Cortex of kidney (tissue), 1 donor: ENCODE measurements at places on chromosomes 11 and 22.

DNA sequence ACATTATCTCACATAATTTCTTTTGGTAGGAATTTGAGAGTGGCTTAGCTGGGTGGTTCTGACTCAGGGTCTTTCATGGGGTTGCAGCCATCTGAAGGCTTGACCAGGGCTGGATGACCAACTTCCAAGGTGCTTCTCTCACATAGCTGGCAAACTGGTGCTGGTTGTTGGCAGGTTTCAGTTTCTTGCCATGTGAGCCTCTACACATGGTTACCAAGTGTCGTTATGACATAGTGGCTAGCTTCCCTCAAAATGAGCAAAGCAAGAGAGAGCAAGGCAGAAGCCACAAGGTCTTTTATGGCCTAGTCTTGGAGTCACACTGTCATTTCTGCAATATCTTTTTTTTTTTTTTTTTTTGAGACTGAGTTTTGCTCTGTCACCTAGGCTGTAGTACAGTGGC lies 4.2 kb upstream of the TFIP11 start:
- DNase-seq, result no peak

DNA sequence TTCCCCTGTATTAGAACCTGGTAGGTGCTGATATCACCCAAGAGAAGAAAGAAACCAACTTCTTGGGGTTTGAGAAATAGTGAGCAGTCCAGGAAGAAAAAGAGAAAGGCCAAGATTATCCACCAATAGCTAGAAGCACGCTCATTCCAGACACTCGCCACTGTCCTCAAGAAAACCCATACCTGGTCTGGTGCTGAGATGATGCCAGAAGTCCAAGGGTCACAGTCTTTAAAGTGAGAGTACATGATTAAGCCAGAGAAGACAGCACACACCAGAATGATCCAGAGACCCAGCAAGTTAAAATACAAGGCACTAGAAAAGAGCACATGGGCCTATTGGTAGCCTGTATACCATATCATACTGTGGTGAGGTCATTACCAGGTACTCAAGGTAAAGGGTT lies 23.6 kb downstream of the SLC5A12 start:
- DNase-seq, result no peak

DNA sequence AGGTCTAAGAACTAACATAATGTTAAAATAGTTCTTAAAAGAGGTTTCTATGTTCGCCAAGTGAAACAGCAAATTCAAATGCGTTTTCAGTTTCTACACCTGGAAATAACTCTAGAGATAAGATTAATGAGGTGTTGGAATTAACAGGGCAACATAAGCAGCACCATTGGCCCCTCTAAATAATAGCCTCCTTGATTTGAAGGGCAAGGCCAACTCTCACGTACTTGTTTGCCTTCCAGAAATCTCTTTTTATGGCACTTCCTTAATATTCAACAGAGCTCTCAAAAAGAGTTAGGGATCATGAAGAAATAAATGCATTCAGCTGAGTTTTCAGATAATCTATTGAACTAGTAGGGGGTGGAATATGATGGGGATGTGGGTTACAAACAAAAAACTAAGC lies 80.9 kb downstream of the AASDHPPT start:
- no peak for DNase-seq

GRCh38 chr11:65026810-65027209 lies 429 bp upstream of the SNX15 start:
- DNase-seq, result no peak

DNA sequence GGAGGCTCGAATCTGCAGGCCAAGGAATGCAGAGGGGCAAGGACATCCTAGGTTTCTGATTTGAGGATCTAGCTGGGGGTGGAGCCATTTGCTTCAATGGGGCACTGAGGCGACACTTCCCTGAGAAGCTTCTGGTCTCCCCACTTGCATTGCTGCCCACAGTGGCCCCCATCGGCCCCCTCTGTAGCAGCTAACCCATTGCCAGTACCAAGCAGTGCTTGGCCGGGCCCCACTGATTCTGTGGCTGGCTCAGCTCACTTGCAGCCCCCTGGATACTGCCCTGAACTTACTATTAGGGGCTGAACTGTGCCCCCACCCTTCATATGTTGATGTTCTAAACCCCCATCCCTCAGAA lies 42.9 kb upstream of the SHISAL1 start:
- DNase-seq, result no peak

GRCh38 chr11:45754261-45754709 lies 50.7 kb upstream of the SLC35C1 start:
- DNase-seq, result no peak

DNA sequence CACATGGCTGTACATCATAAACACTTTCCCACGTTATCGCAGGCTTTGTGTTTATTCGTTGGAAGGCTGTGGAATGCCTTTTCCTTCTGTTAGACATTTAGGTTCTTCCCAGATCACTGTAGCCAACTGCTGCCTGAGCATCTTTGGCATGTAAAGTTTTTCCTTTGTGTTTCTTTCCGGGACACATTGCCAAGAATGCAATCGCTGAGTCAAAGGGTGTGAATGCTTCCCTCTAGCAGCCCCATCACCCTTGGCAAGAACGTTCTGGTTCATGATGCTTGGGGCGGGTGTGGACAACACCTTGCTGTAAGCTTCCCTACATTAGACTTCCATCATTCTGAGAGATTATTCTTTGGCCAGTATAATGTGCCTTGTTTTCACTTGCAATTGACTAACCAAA lies 136.2 kb downstream of the OSBP2 start:
- no peak for DNase-seq

DNA sequence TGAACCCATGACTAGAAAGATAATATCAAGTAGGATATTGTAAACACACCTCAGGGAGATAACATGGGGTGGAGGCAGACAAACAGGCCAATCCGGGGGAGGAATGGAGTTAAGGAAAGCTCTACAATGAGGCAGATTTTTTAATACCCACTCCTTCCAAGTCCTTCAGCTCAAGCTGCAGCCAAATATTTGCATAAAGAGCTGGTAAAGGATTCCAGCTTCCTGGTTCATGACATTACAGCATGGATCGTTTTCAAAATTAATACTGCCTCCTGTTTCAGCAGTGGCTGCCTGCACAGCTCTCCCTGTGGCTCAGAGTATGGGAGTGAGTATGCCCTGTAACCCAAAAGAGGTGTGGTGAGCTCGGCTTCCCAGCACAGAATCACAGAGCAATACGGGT lies 5.1 kb downstream of the POU2AF3 start:
- DNase-seq, result no peak

DNA sequence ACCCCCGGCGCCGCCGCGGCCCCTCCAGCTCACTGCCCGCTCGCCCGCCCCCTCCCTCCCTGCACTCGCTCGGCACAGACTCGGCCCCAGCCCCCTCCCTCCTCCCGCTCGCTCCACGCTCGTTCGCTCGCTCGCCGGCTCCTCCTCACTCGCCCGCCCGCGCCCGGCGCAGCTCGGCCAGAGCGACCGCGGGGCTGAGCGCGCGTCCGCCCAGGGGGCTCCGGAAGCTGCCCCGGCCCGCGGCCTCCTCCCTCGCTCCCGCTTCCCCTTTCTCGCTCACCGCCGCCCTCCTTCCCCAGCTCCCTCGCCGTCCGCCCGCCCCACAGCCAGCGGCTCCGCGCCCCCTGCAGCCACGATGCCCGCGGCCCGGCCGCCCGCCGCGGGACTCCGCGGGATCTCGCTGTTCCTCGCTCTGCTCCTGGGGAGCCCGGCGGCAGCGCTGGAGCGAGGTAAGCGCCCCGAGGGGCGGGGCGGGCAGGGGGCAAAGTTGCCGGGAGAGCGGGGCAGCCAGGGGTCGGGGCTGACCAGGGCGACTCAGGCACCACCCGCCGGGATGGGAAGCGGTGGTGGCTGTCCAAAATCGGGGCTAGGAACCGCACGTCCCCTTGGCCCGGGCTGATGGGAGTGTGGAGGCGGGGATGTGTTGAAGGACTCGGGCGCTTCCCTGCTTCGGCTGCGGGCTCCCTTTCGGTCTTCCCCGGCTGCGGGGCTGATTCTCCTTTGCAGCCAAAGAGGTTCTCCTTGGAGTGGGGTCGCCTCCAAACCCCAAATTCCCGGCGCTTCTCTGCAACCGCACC lies at the start of gene SEZ6L:
Gene SEZ6L, plus strand, starts transcription at position 148 of the 797 bp plus-strand sequence. Its CDS starts 208 bp downstream, at position 356.
- no peak for DNase-seq

- DNase-seq, result no peak
Measured at GRCh38 chr11:104830508-104830907, 67.8 kb downstream of the CASP12 start.

DNA sequence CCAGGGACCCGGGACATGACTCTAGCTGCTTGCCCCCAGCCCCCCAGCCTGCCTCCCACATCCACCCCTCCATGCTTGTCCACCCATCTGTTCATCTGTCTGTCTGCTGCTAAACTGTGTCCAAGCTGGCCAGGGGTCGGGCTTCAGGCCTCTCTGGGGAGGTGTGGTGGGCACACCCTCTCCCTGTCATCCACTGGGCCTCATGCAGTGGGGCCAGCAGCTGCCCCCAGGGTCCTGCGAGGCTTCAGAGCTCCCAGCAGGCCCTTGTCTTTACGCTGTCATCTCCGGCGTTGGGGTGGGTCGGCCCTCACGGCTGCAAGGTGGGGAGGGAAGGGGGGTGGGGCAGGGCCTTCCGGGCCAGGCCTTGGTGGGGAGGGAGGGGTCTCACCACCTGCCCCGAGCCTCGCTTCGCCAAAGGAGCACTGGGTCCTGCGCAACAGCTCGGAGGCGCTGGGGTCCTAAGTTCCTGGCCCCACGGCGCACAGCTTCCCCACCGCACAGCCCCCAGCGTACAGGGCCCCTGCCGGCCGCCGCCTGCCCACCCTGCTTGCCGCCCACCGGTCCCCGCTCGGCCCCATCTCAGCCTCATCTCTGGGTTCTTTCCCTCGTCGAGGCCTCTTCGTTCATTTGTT lies 26.7 kb downstream of the MOB2 start:
- no peak for DNase-seq

GRCh38 chr11:40514124-40514523 lies 945.3 kb downstream of the LRRC4C start:
- no peak for DNase-seq

DNA sequence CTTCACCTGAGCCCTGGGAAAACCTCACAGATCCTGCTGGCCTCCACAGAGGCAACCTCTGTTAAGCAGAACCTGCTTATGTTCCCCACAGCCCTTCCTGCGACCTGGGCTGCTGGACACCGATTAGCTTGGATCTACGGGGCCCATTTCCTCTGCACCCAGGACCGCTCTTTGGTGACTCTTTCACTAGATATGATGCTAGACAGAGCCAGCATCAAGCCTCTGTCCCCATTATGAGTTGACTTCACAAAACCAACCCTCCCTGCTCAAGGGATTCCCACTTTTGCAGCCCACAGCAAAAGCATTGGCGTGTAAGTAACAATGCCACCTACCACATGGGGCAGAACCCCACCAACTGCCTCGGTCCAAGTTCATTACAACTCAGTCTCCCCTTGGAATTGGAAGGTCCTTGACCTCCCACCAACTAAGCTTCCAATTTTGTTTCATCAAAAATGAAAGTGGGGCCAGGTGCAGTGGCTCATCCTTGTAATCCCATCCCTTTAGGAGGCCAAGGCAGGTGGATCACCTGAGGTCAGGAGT lies 15.2 kb upstream of the TMPRSS4 start:
- DNase-seq, result no peak

- no peak for DNase-seq
Measured at GRCh38 chr22:49007013-49007653, 820.5 kb downstream of the BRD1 start.

- no peak for DNase-seq
Measured at GRCh38 chr11:79342686-79343085, 98.1 kb downstream of the TENM4 start.

DNA sequence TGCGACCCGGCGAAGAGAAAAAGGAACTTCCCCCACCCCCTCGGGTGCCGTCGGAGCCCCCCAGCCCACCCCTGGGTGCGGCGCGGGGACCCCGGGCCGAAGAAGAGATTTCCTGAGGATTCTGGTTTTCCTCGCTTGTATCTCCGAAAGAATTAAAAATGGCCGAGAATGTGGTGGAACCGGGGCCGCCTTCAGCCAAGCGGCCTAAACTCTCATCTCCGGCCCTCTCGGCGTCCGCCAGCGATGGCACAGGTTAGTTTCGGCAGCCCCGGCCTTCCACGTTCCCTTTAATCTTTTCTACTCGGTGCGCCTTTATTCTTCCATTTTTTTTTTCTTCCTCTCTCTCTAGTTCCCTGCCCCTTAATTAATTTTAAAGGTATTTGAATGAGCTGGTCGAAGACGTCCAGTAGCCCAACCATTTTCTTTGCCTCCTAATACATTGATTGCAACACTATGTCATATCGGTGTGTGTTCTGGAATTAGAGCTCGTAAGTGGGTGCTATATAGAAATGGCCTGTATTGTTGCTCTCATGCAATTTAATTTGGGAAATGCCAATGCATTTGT lies 537 bp downstream of the EP300 start:
- DNase-seq, result no peak

GRCh38 chr22:34847072-34847471 lies 218.9 kb upstream of the ISX start:
- no peak for DNase-seq
